ENCODE measurements at places on chromosomes 2 and 18.

DNA sequence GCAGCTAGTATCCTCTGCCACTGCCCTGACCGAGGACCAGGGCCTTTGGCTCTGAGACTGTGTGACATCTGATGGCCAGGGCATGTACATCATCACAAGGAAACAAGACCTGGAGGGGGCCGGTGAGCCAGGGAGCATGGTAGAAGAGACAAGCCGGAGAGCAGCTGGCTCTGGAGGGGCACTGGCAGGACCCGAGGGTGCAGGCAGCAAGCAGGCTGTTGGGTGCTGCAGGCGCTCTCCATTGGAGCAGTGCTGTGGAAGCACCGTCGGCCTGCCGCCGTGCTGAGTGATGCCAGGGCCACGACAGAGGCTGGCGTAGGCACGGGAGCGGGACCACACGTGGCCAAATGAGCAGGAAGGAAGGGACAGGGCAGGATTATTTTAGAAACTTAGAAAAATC is 335.2 kb downstream of the GBX2 start:
- no peak for DNase-seq

- DNase-seq, result no peak
Observed at GRCh38 chr2:195730912-195731311, 73.9 kb downstream of the SLC39A10 start.

DNA sequence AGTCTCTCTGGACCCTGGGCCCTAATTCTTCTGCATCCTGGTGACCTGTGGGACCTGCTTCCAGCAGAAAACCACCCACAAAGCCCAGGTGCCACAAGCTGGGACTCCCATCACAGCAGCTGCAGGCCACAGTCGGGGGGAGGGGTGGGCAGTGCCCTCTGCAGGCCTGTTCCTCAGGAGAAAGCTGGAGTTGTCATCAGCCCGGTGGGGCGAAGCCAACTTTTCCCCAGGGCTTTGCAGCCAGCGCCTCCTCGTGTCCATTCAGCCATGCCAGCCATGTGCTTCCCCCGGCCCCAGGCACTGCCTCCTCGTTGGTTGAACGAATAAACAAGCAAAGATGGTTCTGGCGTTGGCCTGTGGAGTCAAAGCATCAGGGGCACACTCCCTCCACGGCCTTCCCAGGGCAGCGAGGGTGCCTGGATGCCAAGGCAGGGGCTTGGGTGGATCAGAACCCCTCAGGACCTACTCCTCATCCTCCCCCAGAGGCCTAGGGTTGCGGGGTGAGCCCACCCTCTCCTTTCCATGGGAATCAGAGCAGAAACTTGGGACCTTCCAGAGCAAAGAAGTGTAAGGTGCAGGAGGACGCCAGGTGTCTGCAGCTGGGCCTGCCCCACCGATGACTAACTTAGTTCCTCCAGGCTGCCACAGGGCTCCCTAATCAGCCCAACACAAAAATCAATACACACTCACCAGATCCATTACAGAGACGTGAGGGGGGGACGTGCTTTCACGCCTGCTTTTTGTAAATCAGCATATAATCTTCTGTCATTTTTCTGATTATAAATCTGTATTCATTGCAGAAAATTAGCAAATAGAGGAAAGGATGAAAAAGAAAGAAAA is 75.7 kb upstream of the RAB6C start:
- DNase-seq, result no peak

DNA sequence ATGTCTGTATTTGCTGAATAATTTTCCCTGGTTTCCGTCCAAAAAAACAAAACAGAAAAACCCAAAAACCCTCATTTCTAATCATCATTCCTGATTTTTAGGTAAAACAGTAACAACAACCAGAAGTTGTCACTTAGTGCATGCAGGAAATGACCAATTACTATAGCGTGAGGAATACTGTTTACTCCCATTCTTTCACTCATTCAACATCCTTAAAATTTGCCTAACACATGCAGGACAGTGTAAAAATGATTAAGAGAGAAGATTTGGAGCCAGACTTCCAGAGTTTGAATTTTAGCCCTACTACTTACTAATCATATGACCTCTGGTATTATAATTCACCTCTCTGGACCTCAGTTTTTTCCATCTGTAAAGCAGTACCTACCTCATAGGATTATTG is 83.1 kb downstream of the FIGN start:
- DNase-seq, result no peak

GRCh38 chr18:25111377-25112288 is 240.3 kb downstream of the ZNF521 start:
- no peak for DNase-seq

DNA sequence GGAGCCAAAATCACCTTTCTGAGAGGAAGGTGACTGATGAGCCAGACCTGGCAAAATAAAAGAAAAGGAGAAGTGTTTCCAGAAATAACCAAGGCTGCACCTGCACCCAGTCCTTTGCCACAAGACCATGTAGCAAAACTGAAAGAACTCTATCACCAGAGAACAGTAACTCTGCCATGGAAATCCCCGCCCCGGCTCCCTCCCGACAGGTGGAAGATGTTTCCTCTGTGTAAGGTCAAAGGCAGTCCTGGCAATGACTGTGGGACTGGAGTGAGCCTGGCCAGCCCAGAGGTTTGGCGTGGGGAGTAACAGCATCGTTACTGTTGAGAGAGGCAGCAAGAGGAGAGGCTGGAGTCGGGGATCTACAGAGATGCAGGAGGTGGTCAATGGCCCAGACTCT is 42.3 kb downstream of the SPRED2 start:
- DNase-seq, result no peak

Measured in COLO829 (cell line).